Sciatic nerve (tissue), 2 donors: ENCODE measurements at places on chromosomes 7 and 10.
A peak's percentile ranks its signal among the peaks of the same experiment; 100 is the strongest.

DNA sequence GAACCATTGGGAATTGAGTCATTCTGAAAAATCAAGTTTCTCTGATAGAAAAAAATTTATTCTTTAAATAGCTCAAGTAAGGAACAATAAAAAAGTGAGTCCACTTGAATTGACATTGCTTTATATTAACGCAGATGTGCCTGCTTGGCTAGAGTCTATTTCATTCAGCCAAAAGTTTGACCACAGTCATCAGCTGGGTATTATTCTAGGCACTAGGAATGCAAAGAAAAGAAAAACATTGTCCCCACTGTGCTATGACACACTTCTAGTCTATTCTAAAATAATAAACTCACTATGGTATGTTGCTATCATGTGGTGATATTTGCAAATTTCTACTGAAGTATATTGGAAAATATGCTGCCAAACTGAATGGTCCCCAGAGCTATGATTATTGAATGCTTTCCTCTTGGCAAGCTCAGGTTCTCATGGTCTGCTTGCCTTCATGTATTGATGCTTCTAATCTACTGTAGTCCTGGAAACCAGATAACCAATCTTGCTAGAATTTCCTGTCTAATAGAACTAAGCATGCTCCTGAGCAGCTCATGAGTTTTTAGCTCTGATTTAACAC, 8.3 kb downstream of the SFRP4 start:
- DNase-seq = no peak

GRCh38 chr7:70630818-70631457, 501.0 kb upstream of the GALNT17 start:
- peak; percentile 67 for DNase-seq

GRCh38 chr7:11300241-11300640, 326.6 kb downstream of the PHF14 start:
- DNase-seq = no peak

DNA sequence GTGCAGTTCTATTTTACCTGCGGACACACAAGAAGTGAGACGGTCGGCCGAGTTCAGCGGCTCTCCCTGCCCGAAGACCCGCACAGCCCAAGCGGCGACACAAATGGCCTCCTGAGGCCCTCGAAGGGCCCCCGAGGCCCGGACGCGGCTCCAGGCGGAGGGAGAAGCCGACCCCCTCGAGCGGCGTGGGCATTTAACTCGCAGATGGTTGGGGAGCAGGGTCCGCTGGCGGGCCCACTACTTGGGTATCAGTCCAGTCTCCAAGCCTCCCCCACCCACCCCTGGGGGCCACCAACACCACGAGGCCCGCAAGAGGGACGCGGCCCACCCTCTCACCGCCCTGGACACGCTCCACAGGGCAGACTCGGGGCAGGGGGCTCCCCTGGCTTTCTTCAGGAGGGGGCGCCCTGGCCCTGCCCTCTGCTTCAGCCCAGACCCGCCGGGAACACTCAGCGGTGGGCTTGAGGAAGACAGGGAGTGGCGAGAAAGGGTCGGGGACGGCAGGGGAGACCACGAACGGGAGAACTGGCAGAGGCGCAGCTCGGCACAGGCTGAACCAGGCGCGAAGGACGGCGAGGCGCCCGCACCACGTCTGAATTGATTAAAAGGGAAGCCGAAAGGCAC, 1.7 kb downstream of the IGF2BP3 start:
- DNase-seq = no peak

DNA sequence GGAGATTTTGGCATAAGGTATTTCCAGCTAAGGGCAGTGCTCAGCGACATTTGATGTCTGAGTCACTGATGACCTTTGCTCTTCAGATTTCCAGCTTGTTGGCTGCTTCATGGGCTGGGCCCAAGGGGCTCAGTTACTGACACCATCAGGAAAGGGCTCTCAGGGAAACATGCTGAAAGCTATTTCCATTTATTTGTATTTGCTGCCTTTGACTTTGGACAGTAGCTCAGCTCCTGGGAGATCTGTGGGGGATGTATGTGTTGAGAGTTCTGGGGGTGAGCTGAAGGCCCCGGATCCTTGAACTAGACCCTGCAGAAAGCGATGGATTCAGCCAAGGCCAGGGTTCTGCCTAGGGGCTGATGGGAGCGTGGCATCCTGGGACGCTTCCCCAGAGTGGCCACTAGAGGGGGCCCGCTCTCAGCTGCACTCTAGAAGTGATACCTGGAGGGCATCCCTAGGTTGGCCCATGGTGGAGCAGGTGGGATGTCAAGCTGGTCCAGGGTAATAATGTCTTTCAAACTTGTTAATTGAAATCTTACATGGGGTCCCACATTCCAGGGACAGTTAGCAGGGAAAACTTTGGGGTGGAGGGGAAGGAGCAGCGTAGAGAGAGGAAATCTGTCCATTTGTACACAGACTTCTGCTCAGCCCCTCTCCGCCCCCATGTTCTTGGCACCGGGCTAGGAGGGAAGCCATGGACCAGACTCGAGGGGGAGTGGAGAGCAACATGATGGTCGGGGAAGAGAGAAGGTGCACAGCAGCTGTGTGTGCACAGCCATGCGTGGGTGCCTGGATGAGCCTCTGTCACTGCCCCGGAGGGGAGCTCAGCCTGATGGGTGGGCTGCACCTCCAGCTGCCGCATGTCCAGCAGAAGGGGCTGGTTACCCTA, 3.0 kb upstream of the BTBD16 start:
- DNase-seq = no peak

GRCh38 chr10:43076876-43077420, at the start of gene RET:
RET (plus strand) TSS chr10:43077069; CDS start chr10:43077259, 190 bp downstream.
- no peak for DNase-seq

GRCh38 chr10:86497621-86498020, 24.0 kb downstream of the WAPL start:
- no peak for DNase-seq

DNA sequence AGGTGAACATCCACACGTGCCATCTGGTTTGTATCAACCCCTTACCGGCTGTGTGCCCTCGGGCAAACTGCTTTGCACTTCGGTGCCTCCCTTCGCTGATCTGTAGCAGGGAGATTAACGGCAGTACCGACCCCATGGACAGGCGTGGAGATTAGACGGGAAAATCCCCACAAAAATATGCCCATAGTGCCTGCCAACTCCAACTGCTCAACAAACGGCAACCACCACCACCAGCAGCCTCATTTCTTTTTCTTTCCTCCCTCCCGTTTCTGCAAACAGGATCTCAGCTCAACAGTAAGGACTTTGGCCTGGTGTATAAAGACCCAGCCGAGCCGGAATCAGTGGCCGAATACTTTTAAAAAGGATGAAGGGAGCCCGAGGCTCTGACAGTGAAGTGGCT, 31.0 kb downstream of the CHST15 start:
- no peak for DNase-seq

DNA sequence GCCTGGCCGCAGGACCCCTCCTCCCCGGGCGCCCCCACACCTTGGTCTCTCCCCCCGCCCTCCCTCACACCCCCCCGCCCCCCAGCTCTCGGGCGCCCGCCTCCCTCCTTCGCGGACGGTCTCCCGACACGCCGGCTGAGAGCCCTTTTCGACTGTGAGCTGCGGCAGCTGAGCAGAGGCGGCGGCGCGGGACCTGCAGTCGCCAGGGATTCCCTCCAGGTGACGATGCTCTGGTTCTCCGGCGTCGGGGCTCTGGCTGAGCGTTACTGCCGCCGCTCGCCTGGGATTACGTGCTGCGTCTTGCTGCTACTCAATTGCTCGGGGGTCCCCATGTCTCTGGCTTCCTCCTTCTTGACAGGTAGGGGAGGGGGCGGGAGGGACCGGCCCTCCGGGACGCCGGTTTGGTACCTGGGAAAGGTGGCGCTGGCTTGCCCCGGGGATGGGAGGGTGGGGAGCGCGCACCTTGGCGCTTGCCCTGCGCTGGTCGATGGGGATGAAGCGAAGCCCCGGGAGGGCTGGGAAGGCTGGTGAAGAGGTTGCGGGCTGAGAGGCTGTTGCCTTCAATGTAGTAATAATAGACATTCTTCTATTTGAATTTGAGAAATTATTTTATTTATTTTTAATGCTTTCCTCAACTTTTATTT, at the start of gene BMPER:
BMPER (plus strand) TSS at position 151 of the 644 bp plus-strand sequence; CDS start at position 226, 75 bp downstream.
- peak; percentile 67 for DNase-seq

DNA sequence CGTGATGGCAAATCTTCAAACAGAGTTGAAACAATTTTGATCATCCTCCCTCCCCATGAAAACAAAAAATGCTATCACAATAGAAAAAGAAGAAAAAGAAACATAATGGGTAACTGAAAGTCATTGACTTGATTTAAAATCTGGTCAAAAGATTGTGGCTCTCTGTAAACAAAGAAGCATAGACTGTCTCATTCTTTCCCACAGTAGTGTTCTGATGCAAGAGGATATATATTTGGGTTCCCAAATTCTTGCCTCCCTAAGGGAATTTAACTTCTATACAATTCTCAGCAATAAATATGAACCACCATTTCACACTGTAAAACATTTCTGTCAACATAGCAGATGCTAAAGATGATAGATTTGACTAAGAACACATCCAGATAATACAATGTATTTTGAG, 32.8 kb upstream of the MEOX2 start:
- no peak for DNase-seq

- DNase-seq = no peak
Observed at GRCh38 chr7:151704960-151705635, 171.8 kb downstream of the PRKAG2 start.

GRCh38 chr10:28980264-28980663, 302.9 kb downstream of the BAMBI start:
- no peak for DNase-seq

- no peak for DNase-seq
Observed at GRCh38 chr10:78557433-78557925, 511.3 kb upstream of the ZMIZ1 start.

- peak; percentile 63 for DNase-seq
Observed at GRCh38 chr7:114921631-114922025, 266 bp upstream of the MDFIC start.

- no peak for DNase-seq
Observed at GRCh38 chr7:8254667-8255066, 7.3 kb downstream of the ICA1 start.

- no peak for DNase-seq
Observed at GRCh38 chr10:59770689-59771088, 17.4 kb upstream of the MRLN start.

- no peak for DNase-seq
Observed at GRCh38 chr7:151827620-151828019, 49.3 kb downstream of the PRKAG2 start.

- no peak for DNase-seq
Observed at GRCh38 chr10:96641396-96642295, 54.8 kb upstream of the TM9SF3 start.

- no peak for DNase-seq
Observed at GRCh38 chr10:129891806-129892205, 72.3 kb downstream of the EBF3 start.

- DNase-seq = no peak
Observed at GRCh38 chr10:27714349-27714748, 31.3 kb downstream of the MKX start.

DNA sequence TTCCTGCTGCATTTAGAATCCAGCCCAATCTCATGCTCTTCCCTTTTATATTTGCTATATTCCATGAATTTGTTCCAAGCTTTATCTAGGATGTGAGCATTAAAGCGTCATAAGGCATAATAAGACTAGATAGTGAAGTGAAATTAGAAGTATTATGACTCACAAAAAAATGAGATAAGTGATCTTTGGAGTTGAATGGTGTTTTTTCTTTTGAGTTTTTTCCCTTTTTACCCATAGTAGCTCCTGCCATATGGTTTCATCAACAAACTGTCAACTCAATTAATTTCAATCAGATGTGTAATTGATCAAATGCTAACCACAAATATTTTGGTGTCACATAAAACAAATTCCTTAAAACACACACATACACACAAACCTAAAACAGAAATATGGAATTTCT, 17.0 kb downstream of the KLHDC10 start:
- no peak for DNase-seq

- no peak for DNase-seq
Observed at GRCh38 chr10:106967452-106967851, 197.1 kb downstream of the SORCS1 start.

DNA sequence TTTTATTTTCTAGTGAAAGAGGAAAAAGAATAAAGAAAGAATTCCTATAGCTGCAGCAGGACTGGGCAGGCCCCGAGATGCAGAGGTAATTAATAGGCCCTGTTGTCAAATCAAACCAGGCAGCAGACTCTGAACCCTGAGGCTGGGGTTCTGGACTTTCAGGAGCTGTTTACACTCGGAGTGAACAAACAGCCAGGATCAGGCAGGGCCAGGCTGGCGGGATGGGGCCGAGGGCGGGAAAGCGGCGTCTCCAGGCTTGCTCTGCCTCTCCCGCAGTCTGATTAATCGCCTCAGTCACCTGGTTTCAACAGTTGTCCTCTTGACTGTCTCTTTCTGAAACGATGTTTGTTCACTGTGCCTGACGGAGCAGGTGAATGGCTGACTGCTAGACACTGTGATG, 675.4 kb upstream of the FOXK1 start:
- DNase-seq = no peak

DNA sequence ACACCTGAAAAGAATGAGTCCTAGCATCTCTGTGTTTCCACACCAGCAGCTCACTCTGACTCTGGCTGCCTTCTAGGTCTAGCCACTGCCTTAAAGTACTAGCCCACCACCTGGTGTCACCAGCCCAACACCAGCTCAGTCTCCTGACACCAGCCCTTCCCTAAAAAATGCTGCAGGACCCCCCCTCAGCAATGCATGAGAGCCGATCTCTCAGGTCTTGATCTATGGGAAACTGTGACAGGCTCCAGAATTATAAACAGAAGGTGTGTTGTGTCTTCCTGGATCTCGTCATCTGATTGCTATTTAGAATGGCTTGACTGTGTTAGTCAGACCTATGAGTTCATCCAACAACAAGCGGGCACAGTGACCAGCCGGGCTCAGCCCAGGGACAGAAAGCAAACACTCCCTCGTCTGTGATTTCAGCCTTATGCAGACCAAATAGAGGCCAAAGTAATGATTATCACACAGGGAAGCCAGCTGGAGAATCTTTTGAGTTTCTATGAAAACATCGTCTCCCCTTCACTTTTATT, 66.6 kb downstream of the CUBN start:
- DNase-seq = no peak

- DNase-seq = no peak
Observed at GRCh38 chr10:125340903-125341302, 180.5 kb upstream of the CTBP2 start.

GRCh38 chr7:104550362-104550761, 222.0 kb downstream of the LHFPL3 start:
- DNase-seq = no peak

DNA sequence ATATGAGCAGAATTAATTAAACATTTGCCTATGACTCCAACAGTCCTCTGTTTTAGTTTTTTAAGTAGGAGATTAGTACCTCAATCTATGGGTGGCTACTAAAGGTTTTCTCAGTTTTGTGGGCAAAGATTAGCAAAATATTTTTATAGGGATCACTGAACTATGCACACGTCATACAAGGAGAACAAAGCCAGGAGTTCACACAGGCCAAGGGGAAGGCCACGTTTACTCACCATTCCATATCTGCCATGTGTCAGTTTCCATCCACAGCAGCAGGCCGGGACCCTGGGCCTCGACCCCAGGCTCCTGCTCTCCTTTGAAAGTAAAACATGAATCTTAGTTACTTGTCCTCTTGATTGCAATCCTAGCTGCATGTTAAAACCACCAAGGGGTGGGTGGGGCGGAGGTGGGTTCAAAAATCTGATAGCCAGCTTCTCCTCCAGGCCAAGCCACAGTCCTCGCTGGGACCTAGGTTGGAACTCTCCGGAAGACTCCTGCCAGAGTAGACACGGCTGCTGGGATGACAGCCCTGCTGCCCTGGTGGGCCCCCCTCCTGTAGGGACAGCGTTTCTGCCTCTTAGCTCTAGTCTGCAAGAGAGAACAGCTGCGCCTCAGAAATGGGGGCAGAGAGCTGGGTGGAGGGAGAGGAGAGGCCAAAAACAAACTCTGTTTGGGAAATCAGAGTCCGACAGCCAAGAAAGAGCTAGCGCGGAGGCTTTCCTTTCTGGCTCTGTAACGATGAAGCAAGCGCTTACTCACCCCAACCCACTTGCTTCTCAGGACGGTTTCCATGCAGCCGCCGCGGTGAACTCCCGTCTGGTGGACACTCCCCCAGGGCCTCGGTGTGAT, 35.6 kb downstream of the PITRM1 start:
- DNase-seq = no peak
